Fibroblast of lung (primary cell): ENCODE measurements at places on chromosomes 12 and 14.

DNA sequence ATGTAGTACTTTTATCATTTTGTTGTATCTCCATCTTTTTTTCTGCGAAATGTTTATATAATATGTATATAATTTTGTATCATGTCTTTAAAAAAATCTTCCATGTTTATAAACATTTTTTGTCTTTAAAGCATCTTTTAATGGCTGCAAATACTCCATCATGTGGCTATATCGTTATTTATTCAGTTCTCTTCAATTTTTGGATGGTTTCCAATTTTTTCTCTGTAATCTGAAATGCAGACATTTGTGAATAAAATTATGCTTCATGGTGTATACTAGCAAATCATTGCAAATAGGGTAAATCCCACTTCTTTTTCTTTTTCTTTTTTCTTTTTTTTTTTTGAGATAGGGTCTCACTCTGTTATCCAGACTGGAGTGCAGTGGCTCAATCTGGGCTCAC, 54.0 kb downstream of the CPSF2 start:
- DNase-seq: no peak

- DNase-seq: no peak
These were observed at the start of gene CRIP1 for GRCh38 chr14:105486163-105486973. Gene CRIP1 (plus strand): TSS chr14:105486886. CDS start chr14:105487260, 374 bp downstream.

- DNase-seq: no peak
These were observed 77.2 kb downstream of the BAZ1A start for GRCh38 chr14:34797747-34798583.

GRCh38 chr14:91417983-91418386, 365 bp upstream of the CCDC88C start:
- no peak for DNase-seq

DNA sequence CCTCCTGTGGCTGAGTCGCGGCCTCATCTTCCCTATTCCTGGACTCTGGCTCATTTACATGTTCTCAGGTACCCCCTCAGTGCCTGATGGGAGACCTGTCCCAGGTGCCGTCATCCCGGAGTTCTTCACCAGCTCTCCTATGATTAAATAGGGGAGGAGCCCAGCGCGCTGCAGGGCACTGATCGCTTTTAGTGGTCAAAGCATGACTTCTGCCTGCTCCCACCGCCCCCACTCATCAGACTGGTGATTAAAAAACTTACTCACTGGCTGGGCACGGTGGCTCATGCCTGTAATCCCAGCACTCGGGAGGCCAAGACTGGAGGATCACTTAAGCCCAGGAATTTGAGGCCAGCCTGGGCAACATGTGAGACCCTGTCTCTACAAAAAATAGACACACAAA, 85.9 kb downstream of the FOXN4 start:
- DNase-seq: no peak
